Esophagus squamous epithelium (tissue), 5 donors: ENCODE measurements at places on chromosomes 2 and 18. TPM values are rescaled to one million over a fixed set of nuclear protein-coding genes. Genes with fewer than 3 reads are reported as not detected.

TCF7L1 gene
- 0.49 TPM for total RNA-seq

GRCh38 chr2:151972241-151973012 is 126.4 kb downstream of the CACNB4 start:
- H3K27ac ChIP-seq = no peak overlapping the region
- no peak for DNase-seq
- H3K36me3 ChIP-seq = no peaks in the 10 kb centered on the region
- no peaks in the 10 kb centered on the region for H3K4me1 ChIP-seq

DNA sequence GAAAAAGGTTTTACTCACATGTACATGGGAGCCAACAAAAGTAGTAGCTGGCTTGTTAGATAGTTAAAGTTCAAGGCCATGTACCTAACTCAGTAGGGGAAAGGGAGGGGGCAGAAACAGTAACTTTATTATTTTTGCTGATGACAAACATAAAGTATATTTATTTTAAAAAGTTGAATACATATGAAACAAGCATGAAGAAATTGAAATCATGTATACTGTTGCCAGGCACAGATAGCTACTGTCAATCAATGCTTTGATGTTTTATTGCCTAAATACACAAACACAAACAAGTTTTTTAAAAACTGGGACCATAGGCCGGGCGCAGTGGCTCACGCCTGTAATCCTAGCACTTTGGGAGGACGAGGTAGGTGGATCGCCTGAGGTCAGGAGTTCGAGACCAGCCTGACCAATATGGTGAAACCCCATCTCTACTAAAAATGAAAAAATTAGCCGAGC is 7.6 kb upstream of the PSD4 start:
- DNase-seq = no peak
- H3K27me3 ChIP-seq = no peaks in the 10 kb centered on the region
- H3K4me1 ChIP-seq = no peaks in the 10 kb centered on the region

GRCh38 chr2:40405465-40405864 is 46.4 kb downstream of the SLC8A1 start:
- no peak overlapping the region for H3K4me3 ChIP-seq
- peaks cover 23% of the 10 kb centered on the region for H3K4me1 ChIP-seq
- DNase-seq = no peak
- H3K36me3 ChIP-seq = no peaks in the 10 kb centered on the region
- no peak overlapping the region for H3K27ac ChIP-seq

- no peak for DNase-seq
- no peak overlapping the region for H3K27ac ChIP-seq
- H3K4me3 ChIP-seq = no peak overlapping the region
- peaks cover 56% of the 10 kb centered on the region for H3K4me1 ChIP-seq
Measured at GRCh38 chr2:46053564-46053963, 243.6 kb upstream of the EPAS1 start.

GRCh38 chr2:238240757-238241711 is 1.2 kb upstream of the HES6 start:
- H3K4me1 ChIP-seq = peaks cover 23% of the 10 kb centered on the region
- no peaks in the 10 kb centered on the region for H3K27me3 ChIP-seq
- peak overlapping the region; percentile 69 for H3K4me3 ChIP-seq
- DNase-seq = no peak
